ENCODE measurements at places on chromosomes 4 and X. TPM values are rescaled to one million over a fixed set of nuclear protein-coding genes. Genes with fewer than 3 reads are reported as not detected.

Gene GLOD5
- not detected for total RNA-seq

Gene CCDC160
- not detected for total RNA-seq

Gene TMSB15C
- total RNA-seq = 0.19 TPM

Gene DNAAF6
- total RNA-seq = not detected

Gene LRCH2
- total RNA-seq = 1.4 TPM

Gene UGT2B11
- total RNA-seq = not detected

Gene GBA3
- total RNA-seq = not detected

Measured in Right ventricle myocardium inferior (tissue), 1 donor.